Fibroblast of lung (primary cell): ENCODE measurements at places on chromosomes 2 and 18. TPM values are rescaled to one million over a fixed set of nuclear protein-coding genes. Genes with fewer than 3 reads are reported as not detected.

The CDH19 gene
- polyA plus RNA-seq, result not detected in 2 replicates

- DNase-seq, result no peak
Measured at GRCh38 chr18:13834496-13835015, 10.6 kb downstream of the MC5R start.

The GALNT14 gene
- 0.15 and 0.25 TPM in 2 replicates for polyA plus RNA-seq

DNA sequence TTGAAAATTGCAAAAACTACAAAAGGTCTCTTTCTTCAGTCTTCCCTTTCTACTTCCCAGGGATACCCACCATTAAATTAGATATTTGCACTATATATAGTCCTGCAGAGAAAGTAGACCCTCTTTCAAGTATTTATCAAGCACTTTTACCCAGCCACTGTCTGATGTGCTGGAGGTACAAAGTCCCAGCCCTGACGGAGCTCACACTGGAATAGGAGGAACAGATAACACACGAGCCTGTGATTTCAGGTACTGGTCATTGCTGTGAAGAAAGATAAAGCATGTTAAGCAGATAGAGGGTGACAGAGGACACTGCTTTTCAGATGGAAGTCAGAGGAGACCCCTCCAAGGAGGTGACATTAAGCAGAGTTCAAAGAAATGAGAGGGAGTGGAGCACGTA lies 19.6 kb downstream of the SEC11C start:
- no peak for DNase-seq

GRCh38 chr2:45882707-45883602 lies 231.5 kb downstream of the PRKCE start:
- peak; percentile 42 for DNase-seq

The HOXD4 gene
- polyA plus RNA-seq, result not detected in 2 replicates

DNA sequence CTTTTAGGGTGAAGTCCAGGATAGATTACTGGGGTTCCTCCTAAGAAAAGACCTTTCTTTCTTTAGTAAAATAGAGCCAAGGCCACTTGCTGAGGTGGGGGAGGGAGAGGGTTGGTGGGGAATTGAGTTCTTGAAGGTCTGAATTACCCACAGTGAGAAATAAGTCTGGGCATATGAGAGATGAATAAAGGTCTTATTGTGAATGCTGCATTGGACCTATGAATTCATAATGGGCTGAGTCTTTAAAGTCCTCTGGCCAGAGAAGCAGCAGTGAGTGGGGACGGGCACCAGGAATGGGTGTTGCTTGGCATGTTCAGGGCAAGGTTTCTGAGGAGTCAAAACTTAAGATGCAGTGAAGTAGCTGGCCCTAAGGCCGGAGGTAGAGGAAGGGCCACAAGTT lies 10.5 kb downstream of the MAPRE3 start:
- no peak for DNase-seq

DNA sequence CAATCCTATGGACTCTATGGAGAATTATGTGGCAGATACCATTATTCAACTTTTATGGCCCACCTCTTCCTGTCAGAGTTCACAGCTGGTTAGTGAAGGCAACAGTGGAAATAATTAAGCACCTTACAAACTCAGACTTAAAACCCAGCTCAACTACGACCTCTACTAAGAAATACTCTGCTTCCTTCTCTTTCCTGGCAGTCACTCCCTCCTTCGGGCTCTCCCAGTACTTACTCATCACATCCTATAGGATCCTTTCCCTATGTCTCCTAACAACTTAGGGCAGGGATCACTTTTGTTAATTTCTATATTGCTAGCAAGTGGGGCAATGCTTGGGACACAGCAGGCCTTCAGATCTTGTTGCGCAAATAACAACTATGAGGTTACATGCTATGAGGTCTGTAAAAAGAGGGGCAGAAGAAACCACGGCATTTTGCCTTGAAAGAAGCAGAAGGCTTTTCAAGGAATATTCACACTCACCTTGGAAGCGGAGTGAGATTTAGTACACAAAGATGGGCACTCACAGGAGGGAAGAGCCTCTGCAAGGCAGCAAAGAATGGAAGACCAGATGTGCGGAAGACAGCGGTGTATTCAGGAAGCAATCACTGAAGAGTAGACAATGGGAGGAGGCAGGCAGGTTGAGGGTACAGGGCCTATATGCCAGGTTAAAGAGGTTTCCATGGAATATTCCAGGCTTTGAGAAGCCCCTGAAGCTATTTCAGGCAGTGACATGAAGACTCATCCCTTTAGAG lies 2.1 kb downstream of the STK39 start:
- DNase-seq, result peak; percentile 20

DNA sequence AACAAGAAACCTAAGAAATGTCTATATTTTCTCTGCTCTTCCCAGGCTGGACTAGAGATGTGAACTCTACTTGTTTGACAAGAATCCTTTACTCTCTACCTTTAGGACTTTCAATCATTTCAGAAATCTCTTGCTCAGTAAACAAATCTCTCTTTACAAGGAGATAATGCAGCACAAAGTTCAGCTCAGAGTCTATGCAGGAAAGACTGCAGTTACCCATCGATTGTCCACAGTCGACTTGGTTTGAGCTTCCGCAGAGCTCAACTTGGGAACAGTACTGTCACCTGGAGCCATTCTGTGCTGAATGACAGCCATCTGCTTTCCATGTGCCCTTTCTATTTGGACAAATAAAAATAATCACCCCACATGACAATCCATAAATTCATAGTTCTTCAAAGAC lies 259.7 kb upstream of the STON1 start:
- no peak for DNase-seq

GRCh38 chr18:71049893-71050292 lies 761.0 kb downstream of the SOCS6 start:
- no peak for DNase-seq

- peak; percentile 79 for DNase-seq
Measured at GRCh38 chr18:76209597-76209996, 285.4 kb downstream of the ZNF516 start.

The PROM2 gene
- 0.05 and 0.09 TPM in 2 replicates for polyA plus RNA-seq

DNA sequence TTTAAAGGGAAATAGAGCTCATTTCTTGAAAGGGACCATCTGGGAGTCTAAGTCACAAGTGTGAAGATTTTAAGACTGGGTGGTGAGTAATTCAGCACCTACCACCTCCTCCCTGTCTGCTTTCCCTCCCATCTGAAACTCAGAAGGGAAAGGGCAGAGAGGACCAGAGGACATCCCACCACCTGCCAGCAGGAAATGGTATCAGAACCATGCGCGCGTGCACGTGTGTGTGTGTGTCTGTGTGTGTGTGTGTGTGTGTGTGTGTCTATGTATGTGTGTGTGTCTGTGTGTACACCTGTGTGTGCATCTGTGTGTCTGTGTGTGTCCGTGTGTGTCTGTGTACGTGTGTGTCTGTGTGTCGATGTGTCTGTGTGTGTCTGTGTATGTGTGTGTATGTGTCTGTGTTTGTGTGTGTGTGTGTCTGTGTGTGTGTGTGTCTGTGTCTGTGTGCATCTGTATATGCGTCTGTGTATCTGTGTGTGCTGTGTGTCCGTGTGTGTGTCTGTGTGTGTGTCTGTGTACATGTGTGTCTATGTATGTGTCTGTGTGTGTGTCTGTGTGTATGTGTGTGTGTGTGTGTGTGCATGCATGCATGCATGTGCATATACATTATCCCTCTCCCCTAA lies 76.8 kb downstream of the ZFP36L2 start:
- no peak for DNase-seq

DNA sequence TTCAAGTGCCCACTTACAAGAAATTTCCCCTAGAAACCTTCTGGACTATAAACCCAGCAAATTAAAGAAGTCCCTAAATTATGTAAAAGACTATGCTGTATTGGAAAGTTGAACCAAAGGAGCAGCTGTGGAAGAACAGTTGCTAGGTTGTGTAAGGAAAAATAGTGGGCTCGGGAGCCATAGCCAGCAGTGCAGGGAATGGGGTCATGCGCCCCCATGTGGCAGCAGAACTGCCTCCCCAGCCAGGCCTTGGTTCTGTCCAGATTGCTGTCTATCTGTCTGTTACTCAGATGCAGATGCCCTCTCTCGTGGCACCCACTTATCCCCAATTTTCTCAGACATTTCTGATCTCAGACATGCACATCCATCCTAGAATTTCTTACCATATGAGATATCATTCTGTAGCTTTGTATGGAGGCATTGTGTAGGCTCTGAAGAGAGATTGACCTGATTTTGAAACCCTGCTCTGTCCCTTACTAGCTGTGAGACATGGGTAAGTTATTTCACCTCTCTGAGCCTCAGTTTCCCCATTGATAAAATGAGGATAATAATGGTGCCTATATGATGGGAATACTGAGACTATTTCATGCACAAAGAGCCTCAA lies 258.3 kb downstream of the SS18 start:
- DNase-seq, result peak; percentile 49

DNA sequence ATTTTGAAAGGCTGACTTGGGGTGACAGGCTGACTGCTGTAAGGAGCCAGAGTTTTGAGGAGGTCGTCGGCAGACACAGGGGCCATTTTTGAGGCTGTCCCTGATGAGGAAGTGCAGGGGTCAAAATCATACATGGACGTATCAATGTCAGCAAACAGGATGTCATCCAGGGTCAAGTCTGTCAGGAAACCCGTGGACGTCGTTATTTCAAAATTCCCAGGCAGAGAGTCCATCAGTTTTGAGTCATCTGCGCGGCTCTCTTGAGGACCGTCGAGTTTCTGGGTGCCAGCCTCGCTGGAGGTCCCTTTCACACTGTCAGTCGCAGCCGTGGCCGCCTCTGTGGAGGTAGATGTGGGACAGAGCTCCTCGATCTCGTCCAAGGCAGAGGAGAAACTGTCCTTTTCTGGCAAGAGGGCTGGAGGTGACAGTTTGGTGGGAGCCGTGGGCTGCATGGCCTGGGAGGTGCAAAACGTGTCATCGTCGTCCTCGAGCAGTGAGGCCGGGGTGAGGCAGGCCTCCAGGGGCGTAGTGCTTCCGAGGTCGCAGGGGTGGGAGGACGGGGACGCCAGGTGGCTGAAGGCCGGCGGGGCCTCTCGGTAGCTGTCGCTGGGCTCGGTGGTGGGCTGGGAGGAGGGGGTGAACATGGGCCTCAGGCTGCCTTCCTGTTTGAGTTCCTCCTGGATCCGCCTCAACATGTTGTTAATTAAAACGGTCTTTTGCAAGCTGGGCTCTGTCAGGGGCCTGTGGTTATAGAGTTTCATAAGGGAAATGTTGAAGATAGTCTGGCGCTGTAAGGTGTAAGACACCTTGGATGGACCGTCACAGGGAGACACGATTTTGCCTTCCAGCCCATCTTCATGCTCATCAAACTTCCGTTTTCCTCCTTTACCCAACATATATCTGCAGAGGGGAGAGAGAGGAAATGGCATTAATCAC lies 17.5 kb downstream of the SERTAD2 start:
- no peak for DNase-seq

The GAREM2 gene
- 1.6 TPM in 2 replicates for polyA plus RNA-seq

The EVA1A gene
- 10.0 and 22.8 TPM in 2 replicates for polyA plus RNA-seq

GRCh38 chr2:199395311-199395710 lies 62.4 kb downstream of the SATB2 start:
- DNase-seq, result peak; percentile 80

DNA sequence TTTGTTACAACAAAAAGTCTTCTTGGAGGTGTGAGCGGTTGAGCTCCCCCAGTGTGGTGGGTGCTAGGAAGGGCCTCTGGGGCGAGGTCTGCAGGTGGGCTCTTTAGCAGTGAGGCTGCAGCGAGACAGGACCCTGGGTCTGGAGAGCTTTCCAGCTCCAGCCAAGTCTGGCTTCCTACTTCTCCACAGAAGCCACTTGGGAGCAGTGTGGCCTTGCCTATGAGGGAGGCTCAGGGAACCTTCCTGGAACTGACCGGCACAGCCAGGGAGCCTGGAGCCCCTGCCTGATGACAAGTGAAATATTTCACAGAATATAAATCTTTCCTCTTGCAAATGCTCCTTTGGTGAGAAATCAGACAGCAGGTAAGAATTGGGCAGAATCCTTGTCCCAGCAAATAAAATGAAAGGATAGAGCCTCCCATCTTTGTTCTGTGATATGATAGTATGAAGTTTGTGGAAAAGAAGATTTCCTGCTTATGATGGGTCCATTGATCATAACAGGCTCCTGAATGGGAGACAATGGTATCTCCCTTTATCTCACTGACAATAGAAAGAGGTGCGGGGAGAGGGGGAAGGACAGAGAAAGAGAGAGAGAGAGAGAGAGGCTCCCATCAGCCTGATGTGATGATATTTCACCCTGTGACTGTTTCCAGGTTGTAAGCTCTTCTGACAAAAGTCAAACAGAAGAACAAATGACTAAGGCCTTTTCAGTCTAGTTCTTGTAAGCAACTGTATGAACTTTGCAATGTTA lies 289.8 kb upstream of the SPRED2 start:
- DNase-seq, result peak; percentile 32

GRCh38 chr2:135825550-135826176 lies 11.3 kb downstream of the LCT start:
- DNase-seq, result no peak

GRCh38 chr2:30122362-30122761 lies 24.4 kb upstream of the YPEL5 start:
- DNase-seq, result no peak

- DNase-seq, result peak; percentile 34
Measured at GRCh38 chr18:11407940-11408339, 201.5 kb upstream of the SLC35G4 start.

- no peak for DNase-seq
Measured at GRCh38 chr2:88201811-88202169, 31.6 kb downstream of the THNSL2 start.

- no peak for DNase-seq
Measured at GRCh38 chr2:105183555-105184323, 57.8 kb upstream of the GPR45 start.

DNA sequence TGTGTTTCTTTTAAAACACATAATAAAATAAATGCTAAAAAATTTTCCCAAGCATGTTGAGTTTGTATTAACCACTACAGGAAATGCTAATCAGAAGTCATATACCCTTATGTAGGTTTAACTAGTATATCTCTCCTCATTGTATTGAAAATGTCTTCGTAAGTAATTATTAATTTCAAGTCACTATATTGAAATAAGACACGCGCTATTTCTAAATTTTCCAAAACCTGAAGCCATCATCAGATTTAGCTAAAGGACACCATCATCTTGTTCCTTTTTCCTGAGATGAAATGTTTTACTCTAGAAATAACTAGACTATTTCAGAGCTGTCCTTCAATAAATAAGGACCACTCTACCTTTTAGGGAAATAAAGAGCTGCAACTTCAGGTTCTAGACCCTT lies 78.9 kb downstream of the LPIN2 start:
- no peak for DNase-seq

- no peak for DNase-seq
Measured at GRCh38 chr2:155035308-155035707, 336.8 kb downstream of the KCNJ3 start.

- peak; percentile 92 for DNase-seq
Measured at GRCh38 chr2:147636238-147636882, 208.5 kb upstream of the ACVR2A start.
